ENCODE measurements at places on chromosomes 1 and 21.

GRCh38 chr1:2501041-2501819 lies 25.1 kb downstream of the PLCH2 start:
- DNase-seq = no peak

GRCh38 chr1:111585447-111586086 lies 34.0 kb upstream of the RAP1A start:
- DNase-seq = no peak

DNA sequence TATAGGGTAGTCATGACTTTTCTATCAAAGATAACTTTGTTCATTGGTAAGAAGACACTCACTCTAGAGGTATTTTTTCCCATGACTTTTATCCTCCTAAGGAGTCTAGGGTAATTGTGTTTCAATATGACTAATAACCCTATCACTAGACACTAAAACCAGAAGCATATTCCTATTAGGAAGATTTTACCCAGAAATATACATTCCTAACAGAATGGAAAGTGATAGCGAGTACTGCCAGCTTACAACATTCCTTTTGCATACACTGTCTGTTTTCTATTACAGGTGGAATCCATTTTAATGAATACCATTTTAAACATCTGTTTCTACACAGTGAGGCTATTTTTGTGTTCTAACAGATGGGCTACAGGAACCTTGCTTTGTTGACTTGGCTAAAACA lies 31.4 kb upstream of the C1orf185 start:
- no peak for DNase-seq

GRCh38 chr1:23521588-23521987 lies 9.4 kb downstream of the E2F2 start:
- DNase-seq = no peak

DNA sequence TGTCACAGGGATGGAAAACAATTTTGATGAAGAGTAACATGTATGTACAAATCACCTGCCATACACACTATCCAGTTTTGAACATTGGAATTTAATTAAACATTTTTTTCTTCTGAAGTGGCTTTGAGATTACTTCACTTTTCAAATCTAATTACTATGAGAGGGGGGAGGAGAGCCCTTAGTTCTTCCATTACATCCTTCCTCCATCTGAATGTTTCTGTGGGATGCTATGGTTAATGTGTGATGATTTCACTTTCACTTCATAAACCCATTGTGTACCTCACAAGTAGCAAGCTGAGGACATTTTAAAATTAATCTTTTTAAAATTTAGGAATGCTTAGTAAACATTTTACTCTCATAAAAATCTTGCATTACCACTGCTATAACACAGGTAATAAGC lies 156.9 kb downstream of the RUNX1 start:
- DNase-seq = no peak

DNA sequence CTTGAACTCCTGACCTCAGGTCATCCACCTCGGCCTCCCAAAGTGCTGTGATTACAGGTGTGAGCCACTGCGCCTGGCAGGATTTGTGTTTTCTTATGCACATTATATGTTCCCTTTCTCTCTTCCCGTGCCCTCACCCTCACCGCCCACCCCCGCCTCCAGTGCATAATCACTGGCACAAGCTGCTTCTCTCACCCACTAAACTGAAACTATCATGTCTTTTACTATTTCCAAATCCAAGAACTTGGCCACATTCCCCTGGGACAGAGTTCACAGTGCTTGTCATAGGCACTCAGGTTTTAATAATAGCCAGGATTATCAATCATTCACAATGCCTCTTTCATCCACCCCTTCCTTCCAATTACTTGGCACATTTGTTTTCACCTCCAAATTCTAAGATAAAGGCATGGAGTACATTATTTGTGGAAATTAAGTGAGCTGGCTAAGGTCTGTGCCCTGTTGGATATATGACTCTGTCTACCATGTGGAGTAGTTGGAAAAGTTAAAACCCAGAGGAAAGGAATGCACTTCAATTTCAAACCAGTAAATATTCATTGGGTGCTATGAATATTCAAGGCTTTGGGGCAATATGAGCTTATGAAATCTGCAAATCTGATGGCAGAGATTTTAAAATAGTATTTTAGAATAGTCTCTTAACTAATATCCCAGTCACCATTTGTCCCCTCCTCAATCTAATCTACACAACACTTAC lies 17.6 kb upstream of the MAPKAPK2 start:
- DNase-seq = no peak

- no peak for DNase-seq
Observed at GRCh38 chr1:22611530-22611947, 24.9 kb upstream of the C1QA start.

GRCh38 chr1:239303289-239303688 lies 83.1 kb upstream of the CHRM3 start:
- no peak for DNase-seq

- DNase-seq = no peak
Observed at GRCh38 chr1:117586747-117587498, 18.9 kb upstream of the TENT5C start.

DNA sequence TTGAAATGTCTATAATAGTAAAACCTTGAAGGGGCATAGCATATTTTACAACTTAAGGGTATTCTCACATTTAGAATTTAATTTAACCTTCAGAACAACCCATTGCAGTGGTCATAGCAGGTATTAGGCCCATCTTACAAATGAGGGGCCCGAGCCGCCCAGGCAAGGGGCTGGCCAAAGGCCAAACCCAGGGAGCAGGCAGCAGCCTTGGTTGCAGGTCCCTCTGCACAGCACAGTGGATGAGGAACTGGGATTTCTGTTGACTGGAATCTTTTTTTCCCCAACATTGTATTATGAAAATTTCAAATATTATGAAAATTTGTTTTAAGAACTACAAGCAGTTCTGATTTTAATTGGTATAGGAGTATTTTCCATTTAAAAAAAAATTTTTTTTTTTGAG lies 33.2 kb downstream of the CCSAP start:
- DNase-seq = no peak

DNA sequence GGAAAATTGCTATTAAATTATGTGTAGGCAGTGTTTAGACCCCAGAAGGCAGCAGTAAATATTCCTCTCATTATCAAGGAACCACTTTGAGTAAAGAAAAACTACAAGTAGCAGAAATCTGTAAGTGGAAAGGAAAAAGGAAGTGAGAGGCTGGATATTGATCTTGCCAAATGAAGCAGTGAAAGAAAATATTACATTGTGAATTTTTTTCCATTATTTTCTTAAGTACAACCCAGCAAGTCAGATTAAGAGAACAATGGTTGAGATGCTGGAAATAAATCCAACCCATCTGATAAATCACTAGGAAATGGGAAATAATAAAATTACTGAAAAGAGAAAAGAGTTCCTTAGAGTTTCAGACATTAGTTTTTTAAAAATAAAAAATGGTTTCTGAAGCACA lies 106.7 kb downstream of the HMCN1 start:
- DNase-seq = no peak

DNA sequence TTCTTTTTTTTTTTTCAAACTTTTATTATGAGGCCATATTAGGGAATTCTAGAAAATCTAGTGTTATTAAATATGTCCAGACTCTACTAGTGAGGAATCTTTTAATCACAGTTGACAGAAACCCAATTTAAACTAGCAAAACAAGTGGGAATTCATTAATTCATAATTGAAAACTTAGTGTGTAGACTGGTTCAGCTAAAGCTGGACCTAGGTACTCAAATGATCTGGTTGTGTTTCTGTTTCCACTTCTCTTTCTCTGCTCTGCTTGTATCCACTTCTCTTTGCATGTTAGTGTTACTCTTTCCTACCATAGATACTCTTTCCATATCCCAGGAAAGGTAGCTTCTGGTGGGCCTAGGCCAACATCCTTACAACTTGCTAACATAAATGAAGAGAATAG lies 81.2 kb upstream of the HIVEP3 start:
- DNase-seq = no peak

- no peak for DNase-seq
Observed at GRCh38 chr1:5950201-5950895, 41.9 kb downstream of the NPHP4 start.

DNA sequence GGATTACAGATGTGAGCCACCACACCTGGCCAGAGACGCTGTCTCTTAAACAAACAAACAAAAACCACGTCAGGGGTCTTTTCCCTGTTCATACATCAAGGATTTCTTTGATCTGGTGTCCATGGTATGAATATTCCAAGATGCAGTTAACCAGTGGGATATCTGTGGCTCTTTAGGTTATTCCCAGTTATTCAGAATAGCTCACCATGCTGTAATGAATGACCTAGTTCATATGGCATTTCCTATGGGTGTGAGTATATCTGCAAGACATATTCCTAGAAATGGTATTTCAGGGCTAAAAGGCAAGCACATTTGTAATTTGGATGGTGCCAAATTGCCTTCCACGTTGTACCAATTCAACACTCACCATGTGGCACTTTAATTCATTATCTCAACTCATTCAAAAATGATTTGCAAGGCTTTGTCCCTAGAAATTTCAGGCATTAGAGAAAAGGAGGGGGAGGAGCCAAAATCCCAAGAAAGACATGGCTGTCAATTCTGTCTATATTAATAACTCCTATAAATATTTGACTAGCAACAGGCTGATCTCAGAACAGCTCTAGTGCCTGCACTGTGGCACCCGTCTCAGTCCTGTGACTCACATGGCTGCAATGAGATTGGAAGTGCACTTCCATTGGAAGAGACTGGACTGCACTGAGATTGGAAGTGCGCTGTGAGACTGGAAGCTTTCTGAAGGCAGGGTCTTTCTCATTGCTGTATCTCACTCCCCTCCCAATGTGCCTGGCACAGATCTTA lies 6.0 kb upstream of the STMN1 start:
- no peak for DNase-seq

DNA sequence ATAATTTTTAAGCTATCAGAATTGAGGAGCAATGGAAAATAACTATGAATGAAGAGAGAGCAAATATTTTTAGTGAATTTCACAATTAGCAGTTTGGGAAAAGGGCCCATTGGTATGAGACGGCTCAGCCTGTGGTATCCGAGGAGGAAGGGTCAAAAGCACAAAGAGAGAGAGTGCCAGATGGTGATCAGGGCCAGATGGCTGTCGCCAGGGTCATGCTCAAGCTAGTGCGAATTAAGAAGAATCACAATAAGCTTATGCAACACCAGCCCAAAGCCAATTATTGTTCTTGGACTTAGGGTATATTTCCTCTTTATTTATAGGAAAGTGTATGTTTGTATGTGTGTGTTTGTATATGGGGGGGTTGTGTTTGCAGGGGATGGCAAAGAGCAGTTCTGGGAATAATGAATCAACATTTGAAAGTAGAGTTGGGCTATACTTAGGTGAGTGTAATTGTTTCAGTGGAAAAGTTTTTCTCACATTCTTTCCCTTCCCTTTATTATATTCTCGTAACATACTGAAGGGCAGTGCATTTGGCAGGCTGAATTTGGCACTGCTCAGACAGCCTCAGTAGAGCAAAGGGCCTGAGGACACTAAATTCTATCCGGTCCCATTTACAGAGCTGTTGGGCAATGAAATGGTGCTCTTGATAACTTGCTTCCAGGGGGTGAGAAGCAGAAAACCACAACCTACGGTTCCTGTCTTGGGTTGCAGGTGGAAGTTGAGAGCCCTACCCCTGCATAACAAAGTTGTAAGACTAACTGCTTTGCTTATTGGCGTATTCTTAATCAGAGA lies 19.5 kb upstream of the DDR2 start:
- DNase-seq = no peak

DNA sequence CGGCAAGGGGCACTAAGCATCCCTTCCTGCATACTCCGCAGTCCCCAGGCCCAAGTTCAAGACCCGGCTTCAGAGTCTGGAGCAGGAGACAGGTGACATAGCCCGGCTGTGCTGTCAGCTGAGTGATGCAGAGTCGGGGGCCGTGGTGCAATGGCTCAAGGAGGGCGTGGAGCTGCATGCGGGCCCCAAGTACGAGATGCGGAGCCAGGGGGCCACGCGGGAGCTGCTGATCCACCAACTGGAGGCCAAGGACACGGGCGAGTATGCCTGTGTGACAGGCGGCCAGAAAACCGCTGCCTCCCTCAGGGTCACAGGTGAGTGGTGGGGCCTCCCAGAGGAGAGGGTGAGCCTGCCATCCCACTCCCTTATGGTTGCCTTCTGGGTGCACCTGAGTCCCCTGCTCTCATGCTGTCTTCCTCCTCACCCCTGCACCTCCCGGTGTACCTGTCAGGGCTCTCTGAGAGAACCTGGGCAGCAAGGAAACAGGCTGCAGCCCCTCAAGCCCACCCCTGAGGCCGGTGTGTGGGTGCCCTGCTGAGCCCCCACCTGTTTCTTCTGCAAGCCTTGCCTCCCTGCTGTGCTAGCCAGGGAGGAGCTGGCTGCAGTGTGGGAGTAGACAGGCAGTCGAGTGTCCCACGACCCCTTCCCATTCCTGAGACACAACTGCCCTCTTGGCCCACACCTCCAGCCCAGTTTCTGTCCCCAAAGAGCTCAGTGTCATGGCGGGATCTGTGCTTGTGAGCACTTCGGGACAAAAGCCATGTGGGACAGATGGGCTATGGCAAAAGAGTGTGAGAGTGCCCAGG lies 99.2 kb downstream of the TRIM11 start:
- no peak for DNase-seq

DNA sequence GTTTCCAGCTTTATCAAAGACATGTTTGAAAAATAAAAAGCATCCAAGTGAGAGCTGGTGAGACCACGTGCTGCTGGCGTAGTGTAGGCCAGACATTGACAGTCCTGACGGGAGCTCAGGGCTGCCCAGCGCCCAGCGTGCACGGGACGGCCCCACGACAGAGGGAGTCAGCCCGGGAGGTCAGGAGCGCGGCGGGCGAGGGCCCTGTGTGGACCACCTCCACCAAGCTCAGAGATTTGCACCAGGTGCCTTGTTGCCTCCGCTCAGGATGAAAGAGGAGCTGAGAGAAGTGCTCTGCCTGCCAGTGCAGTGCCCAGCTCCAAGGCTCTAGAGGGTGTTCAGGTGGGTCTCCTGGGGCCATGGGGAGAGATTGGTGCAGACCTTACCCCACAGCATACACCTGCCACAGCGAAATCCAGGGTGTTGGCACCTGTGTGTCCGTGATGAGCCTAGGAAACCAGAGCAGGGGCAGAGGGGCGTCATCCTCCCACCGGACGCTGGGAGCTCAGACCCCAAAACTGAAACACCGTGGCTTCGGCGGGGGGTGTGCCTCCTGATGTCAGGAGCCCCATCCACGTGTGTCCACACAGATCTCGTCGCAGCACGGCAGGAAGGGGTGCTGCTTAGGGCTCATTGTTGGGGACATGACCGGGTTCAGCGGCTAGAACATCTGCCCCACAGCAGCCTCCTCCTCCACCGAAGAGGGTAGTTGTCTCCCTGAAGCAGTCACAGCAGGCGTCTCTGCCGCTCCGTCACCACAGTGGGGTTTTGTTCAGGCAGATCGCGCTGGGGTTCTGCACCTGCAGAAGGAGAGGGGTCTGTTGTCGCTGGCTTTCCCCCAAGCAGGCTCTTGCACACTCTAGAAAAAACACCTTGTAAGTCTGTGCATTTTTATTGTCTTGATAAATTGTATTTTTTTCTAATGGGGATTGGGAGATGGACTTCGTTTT lies 64.2 kb downstream of the POFUT2 start:
- DNase-seq = no peak

- peak; percentile 57 for DNase-seq
Observed at GRCh38 chr1:154869351-154870114, 548 bp downstream of the KCNN3 start.

GRCh38 chr1:206467915-206468314 lies 2.4 kb upstream of the IKBKE start:
- DNase-seq = no peak
